ENCODE measurements at places on chromosomes 4 and X.

GRCh38 chrX:97842468-97843199, 958.9 kb downstream of the RPA4 start:
- no peak for DNase-seq

DNA sequence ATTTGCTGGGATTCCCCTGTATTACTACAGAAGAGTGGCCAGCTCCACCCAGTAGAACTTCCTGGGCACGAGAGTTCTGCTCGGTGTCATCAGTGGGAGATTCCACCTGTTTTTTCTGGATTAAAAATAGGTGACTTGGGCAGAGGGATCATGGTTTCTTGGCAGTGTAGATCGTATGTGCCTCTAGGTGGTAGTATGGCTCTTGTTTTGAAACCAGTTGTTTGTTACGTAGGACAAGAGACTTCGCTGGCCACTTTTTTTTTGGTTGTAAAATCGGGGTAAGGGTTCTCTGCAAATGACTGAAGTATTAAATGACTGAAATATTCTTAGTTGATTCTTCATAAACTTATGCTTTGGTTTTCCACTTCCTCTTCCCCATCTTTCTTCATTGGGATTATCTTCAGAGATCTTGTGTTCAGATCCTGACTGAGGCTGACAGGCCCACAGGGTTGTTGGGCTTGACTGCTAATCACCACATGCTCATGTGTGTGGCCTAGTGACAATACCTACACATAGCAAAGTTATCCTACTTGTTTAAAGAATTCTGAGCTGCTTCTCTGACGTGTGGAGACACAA, 43.8 kb upstream of the WDR1 start:
- no peak for DNase-seq

DNA sequence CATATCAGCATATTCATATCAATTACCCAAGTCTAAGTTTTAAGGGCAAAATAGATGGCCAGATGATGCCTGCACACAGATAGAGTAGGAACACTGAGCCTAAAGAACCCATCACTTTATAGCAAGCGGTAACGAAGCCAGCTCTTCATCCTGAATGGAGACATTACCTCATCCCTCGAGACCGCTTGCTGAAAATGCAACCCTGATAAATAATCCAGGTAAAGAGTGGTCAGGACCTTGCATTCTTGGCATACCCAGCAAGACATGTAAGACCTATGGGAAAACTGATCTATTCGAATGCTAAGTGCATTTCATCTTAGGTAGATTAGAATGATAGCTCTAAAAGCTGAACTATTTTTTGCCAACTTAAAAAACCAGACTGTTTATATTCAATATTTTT, 25.3 kb downstream of the DCHS2 start:
- no peak for DNase-seq

DNA sequence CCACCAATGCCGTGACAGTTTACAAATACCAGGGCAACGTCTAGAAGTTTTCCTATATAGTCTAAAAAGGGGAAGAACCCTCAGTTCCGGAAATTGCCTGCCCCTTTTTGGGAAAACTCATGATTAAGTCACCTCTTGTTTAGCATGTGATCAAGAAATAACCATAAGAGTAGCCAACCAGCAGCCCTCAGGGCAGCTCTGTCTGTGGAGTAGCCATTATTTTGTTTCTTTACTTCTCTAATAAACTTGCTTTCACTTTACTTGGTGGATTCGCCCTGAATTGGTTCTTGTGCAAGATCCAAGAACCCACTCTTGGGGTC, 20.0 kb upstream of the HOPX start:
- DNase-seq, result no peak

- no peak for DNase-seq
Measured at GRCh38 chr4:38659346-38659745, 4.7 kb upstream of the KLF3 start.

DNA sequence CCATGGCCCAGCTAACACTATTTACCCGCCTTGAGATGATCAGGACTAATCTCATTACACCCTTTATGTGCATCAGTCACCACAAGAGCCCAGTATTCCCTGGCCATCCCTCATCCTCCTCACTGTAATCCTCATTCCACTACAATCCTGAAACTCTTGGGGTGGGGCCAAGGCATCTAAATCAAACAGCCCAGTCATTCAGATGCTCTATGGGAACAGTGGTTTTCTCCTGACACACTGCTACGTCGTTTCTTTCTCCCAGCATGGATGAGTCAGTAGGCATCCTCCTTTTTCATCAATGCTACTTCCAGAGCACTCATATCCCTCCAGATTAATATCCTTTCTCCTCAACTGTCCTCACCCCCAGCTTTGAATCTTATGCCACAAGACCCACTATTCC, 5.6 kb downstream of the SDAD1 start:
- DNase-seq, result no peak

DNA sequence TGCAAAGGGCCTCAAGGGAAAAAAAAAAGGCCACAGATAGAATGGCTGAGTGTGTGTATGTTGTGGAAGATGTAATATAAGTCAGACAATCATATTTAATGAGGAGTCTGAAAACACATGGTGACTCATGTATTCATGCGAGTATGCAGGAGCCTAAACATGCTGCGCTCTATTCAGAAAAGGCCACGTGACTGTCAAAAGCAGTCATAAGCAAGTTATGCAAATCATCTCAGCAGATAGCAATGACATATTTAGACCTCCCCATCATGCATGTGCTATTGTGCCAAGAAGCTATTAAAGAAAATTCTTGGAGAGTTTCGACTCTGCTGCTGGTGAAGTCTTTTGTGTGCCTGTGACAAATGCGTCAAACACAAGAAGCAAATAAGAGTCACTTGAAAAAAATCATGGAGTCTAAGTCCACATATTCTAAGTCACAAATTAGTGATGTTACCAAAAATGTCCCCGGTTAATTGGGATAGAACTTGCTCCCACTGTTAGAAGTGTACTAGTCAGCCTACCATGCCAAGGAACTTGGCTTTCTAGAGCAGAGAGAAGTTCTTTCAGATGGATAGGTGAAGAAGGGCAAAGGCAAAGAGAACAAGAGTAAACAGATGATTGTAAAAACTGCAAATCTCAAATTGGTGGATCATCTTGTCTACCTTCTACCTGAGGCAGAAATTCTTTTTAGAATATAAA, 5.0 kb downstream of the LNX1 start:
- no peak for DNase-seq

DNA sequence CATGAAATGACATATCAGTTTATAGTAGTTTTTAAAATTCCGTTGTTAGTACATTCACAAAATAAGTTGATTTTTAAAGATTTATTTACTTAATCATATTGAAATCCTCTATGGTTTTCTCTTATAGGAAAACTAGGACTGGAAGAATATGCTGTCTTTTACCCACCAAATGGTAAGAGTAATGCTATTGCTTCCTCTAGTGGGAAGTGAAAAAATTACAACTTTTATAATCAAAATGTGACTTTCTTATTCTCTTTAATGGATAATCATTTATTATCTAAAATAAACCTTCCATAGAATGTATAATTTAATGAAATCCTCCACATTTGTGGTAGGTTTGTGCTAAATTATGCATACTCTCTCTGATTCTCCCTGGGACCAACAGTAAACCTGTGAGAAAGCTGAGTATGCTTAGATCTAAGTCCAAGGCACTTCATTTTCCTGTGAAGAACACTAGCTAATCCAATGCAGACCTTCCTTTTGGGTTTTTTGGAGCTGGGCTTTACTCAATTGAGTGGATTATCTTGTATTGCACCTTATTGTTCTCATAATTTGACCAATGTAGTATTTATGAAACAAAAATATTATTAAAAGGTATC, 136.2 kb downstream of the TBC1D19 start:
- no peak for DNase-seq

GRCh38 chr4:70062000-70062399, 11.8 kb downstream of the HTN1 start:
- no peak for DNase-seq

DNA sequence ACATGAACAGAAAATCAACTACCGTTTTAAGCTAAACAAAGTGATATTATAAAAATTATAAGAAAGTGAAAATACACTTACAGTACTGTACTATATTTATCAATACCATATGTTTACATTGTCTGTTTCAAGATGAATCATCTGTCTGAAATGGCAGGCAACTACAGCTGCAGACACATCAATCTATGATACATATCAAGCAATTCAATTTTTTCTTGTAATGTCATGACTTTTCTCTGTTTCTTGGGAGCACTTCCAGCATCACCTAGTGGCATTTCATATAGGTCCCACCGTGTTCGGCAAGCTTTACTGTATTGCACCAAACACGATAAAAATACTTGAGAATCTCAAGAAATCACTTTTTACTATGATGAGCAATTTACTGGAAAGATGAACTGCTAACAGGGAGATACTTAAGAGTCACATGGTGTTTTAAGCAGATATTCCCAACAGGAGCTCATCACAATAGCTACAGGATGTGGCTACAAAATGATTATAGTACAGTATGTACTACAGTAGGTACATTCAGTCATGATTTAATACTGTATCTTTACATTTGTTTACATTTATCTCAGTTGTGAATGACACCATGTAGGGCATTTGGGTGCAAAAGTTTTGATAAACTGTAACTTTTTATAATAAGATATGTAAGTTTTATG, 207.4 kb downstream of the ADAM29 start:
- no peak for DNase-seq

GRCh38 chr4:102263024-102263787, 82.1 kb downstream of the SLC39A8 start:
- DNase-seq, result no peak

GRCh38 chr4:111228396-111228795, 605.5 kb upstream of the PITX2 start:
- DNase-seq, result no peak

DNA sequence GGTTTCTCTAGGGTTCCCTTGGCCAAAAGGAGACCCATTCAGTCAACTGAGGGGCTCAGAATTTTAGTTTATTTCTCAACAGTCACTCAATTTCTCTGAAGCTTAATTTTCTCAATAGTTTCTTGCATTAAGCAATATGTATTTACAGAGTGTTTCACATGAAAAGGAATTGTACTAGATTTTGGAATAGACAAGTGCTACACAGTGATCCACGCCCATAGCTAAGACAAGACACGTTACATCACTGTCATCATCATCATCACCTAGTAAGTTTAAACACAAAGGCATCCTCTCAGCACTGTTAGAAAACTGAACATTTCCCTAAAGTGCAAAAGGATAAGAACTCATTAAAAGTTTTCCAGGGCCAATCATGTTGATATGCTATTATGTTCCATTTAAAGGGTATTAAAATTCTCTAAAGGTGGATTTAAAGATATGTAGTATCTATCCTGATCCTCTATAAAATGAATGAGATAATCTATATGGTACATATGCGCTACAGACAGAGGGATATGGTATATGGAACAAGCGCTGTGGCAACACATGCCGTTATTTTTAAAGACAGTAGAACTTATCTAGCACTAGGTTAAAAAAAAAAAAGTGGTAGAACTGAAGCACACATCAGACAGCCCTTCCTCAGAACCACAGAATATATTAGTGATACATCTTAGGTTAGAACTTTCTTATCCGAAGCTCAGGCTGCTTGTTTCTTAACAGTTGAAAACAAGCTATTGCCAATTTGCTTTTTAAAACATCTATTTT, 12.1 kb downstream of the PPA2 start:
- DNase-seq, result no peak

DNA sequence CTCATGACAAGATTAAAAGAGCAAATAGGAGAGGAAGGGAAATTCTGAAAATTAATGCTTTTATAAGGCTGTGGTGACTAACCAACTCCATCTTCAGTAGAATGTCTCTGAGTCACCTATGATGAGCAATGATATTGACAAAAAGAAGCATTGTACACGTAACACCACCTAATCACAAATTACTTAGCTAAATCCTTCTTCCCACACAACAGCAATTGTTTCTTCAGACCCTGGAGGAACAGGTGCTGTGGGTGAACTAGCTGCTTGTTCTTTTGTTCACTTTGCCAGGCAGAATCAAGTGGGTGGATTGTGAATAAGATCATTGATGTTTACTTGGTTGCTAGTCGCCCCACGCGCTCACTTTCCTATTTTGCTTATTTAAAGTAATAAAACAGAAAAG, 315.5 kb downstream of the CAMK2D start:
- no peak for DNase-seq

DNA sequence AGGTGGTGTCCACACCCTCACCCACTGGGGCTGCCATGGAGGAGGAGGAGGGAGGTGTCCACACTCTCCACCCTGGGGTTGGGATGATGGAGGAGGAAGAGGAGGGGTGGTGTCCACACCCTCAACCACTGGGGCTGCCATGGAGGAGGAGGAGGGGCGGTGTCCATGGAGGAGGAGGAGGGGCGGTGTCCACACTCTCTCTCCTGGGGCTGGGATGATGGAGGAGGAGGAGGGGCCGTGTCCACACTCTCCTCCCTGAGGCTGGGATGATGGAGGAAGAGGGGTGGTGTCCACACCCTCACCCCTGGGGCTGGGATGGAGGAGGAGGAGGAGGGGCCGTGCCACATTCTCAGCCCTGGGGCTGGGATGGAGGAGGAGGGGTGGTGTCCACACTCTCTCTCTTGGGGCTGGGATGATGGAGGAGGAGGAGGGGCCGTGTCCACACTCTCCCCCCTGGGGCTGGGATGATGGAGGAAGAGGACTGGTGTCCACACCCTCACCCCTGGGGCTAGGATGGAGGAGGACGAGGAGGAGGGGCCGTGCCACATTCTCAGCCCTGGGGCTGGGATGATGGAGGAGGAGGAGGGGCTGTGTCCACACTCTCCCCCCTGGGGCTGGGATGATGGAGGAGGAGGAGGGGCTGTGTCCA, 231.7 kb downstream of the CRLF2 start:
- DNase-seq, result no peak

- DNase-seq, result no peak
Measured at GRCh38 chrX:51144828-51145442, 187.7 kb upstream of the NUDT10 start.

GRCh38 chr4:15753786-15754185, 24.3 kb upstream of the CD38 start:
- no peak for DNase-seq

- no peak for DNase-seq
Measured at GRCh38 chrX:46803140-46803539, 33.7 kb upstream of the RP2 start.

GRCh38 chrX:63657821-63658220, 127.2 kb downstream of the ARHGEF9 start:
- DNase-seq, result no peak

DNA sequence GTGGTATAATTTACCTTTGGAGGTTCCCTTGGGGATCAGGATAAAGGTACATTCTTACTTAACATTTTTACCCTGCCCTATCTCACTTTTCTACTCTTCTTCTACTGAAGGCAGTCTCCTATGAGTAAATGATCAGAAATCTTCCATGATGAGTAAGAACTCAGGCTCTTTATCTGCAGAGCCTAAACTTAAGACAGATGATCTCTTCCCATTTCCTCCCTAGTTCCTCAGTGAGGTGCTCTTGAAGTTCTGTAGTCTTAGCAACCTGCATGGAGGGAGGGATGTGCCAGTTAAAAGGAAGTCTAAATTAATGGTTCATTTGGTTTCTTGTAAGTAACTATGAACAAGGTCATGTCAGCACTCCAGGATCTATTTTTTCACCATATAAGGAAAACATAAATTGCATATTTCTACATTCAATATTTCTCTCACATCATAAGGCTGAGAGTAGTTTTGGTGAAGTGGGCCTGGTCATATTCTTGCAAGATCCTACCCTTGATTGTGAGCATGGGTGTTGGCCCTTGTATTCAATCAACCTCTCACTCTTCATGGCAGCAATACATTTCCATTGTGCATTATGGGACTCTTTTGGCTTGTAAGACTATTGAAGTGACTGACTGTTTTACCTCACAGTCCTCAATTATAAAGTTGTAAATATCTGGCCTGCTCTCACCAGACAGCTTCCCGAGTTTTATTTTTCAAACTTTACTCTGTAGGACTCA, 295.5 kb downstream of the SLC7A11 start:
- DNase-seq, result no peak

GRCh38 chr4:74990276-74990875, 57.5 kb downstream of the PARM1 start:
- no peak for DNase-seq
